Stimulated activated CD4-positive, alpha-beta T cell treated with anti-CD3 and anti-CD28 coated beads, Interleukin-12 subunit alpha, Interleukin-12 subunit beta, amount 100 ng/mL, for 24 hours (primary cell): ENCODE measurements at places on chromosomes 3 and 15.

- no peak for DNase-seq
Observed at GRCh38 chr3:13217736-13218540, 144.7 kb upstream of the IQSEC1 start.

DNA sequence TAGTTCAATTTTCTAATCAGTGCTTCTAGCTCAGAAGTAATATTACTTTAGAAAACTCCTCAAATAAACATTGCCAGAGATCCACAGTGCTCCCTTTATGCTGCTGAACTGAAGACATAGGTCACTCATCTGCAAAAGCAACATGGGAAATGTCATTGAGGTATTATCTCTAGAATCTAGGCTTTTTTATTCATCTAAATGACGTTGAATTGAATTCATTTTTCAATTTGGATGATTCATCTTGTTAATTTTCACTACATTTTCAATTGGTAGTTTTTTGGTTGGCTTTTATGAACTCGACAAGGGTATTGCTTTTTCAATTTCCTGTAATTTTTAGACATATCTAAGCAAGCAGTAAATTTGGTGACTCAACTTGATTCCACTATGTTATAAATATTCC, 275.4 kb downstream of the NFKBIZ start:
- DNase-seq = no peak

GRCh38 chr15:34773917-34774316, 19.1 kb upstream of the GJD2 start:
- DNase-seq = no peak

DNA sequence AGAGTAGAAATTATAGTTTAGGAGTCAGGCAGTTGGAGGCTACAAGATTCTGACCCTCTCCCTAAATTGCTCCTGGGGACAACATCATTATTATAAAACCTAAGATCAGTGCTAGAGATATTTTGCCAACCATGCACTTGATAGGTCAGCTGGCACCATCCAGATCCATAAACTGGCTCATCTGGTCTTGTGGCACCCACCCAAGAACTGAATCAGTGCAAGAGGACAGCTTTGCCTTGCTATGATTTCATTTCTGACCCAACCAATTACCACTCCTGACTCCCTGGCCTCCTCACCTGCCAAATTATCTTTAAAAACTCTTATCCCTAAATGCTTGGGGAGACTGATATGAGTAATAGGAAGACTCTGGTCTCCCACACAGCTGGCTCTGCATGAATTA, 461.1 kb upstream of the TGFBR2 start:
- no peak for DNase-seq

GRCh38 chr15:60901647-60902046, 327.5 kb downstream of the RORA start:
- no peak for DNase-seq

- DNase-seq = no peak
Observed at GRCh38 chr3:176759815-176760506, 437.3 kb downstream of the TBL1XR1 start.

DNA sequence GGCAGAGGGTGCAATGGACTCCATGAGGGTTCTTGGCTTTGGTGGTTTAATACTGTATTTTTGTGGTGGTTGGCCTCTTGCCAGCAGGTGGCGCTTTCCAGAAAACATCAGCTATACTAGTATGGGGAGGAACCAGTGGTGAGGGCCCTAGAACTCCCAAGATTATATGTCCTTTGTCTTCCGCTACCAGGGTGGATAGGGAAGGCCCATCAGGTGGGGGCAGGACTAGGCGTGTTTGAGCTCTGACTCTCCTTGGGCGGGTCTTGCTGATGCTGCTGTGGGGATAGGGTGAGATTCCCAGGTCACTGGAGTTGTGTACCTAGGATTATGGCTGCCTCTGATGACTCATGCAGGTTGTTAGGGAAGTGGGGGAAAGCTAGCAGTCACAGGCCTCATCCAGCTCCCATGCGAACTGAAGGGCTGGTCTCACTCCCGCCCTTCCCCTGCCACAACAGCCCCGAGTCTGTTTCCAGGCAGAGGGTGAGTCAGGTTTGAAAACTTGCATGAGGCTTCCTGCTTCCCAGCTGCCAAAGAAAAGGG, 357.7 kb downstream of the OTOL1 start:
- no peak for DNase-seq

- DNase-seq = no peak
Observed at GRCh38 chr3:126340943-126341754, 16.1 kb downstream of the KLF15 start.

DNA sequence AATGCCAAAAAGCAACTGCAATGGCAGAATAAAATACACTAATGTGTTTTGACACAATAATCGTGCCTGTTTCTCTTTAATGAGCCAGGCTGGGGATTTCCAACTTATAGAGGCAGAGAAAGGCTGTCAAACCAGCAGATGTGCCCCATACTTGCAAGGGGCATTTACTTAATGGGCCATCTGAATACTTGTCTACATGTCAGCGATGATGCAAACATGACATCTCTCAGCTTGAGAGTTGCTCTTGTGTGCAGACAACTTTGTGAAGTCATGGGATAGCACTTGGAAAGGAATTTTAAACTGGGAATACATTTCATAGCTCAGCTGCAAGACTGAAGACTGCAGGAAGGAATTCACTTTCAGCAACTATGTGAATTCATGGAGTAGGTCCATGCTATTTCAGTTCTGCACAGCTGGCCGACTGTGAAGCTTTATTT, 127.4 kb upstream of the ADAMTS9 start:
- no peak for DNase-seq

DNA sequence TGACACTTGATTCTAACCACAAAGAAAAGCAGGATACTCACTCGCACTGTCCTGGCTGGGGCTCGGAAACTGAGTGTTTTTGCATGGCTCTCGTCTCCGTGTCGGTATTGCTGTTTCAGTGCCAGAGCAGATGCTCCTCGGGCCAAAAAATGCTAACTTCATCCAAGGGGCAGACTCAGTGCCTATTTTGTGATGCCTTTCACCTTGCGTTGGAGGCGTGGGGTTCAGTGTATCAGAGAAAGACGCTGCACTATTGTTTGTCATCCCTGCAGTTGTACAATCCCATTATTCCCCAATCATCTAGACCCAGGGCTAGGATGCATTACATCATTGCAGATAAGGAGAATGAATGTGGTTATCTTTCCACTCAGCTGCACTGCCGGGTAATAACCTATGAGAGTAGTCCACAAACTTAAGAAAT, 1.4 kb downstream of the CACNA2D3 start:
- DNase-seq = no peak

DNA sequence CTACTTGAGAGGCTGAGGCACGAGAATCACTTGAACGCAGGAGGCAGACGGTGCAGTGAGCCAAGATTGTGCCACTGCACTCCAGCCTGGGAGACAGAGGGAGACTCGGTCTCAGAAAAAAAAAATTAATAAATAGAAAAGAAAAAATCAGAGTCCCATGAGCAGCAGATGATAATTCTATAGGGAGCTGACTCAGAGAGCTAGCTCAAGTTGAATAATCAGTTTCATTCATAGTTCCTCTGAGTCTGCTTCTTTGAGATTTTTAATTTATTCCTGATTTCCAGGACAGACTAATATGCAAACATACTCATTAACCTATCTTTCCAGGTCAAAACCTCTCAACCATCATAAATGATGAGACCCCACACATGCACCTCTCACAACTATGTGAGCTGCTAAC, 55.0 kb upstream of the PTX3 start:
- no peak for DNase-seq

DNA sequence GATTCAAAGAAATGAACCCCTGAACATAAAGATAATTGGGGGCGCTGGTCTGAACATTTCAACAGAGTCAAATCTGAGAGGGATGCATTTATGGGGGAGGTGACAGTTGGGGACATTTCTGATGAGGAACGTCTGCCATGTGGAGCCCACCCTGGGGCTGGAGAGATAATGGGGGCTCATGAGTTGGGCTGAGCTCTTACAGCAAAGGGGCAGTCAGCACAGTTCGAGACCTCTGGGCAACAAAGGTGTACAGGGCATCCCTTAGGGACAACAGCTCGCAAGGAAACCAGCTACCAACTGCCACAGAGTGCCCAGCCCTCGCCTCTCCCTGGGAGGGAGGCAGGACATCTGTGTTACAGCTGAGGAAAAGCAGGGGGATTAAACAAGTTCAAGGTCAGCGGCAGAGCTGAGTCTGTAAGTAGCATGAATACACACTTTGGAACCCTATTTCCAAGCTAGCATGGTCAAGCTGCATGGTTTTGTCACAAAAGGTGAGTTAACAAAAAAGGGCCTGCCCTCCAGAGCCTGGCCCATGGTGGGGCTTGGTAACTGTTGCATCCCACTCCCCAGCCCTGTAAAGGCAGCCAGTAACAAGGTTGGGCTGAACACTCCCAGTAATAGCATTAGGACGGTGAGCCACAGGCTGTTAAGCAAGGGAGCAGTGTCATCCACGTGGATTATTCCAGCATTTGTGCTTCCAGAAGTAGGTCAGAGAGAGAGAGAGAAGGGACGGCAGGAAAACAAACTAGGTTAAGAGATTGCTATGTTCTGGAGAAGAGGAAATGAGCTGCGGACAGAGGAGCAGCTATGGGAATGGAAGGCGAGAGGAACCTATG, 4.3 kb downstream of the GNB5 start:
- no peak for DNase-seq
